ENCODE measurements at places on chromosomes 13 and 19. TPM values are rescaled to one million over a fixed set of nuclear protein-coding genes. Genes with fewer than 3 reads are reported as not detected.

GRCh38 chr13:100517728-100518127 is 70.9 kb downstream of the GGACT start:
- H3K27ac ChIP-seq: no peak overlapping the region
- no peaks in the 10 kb centered on the region for H3K36me3 ChIP-seq
- DNase-seq: no peak

- no peaks in the 10 kb centered on the region for H3K36me3 ChIP-seq
- no peaks in the 10 kb centered on the region for H3K4me1 ChIP-seq
- H3K27me3 ChIP-seq: no peaks in the 10 kb centered on the region
- H3K27ac ChIP-seq: no peak overlapping the region
- H3K4me3 ChIP-seq: no peak overlapping the region
Measured at GRCh38 chr13:112647256-112647655, 42.6 kb upstream of the ATP11A start.

DNA sequence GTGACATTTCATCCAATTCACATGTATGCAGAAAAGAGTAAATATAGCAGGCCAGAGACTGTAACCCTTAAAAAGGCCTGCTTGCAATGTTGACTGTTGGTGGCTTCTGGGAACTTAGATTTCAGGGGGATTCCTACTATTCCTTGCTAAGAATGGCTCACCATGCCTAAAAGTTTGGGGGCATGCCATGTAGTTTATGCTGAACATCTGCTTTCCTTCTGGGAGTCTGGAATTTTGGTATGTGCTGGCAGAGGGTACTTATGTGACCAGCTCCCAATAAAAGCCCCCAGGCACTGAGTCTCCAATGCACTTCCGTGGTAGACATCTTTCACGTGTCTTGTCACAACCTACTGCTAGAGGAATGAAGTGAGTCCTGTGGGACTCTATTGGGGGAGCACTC is 88.4 kb upstream of the PCDH8 start:
- H3K27me3 ChIP-seq: no peaks in the 10 kb centered on the region
- no peak overlapping the region for H3K27ac ChIP-seq
- H3K4me1 ChIP-seq: no peaks in the 10 kb centered on the region
- H3K36me3 ChIP-seq: no peaks in the 10 kb centered on the region
- H3K4me3 ChIP-seq: no peak overlapping the region

The SIRT6 gene
- total RNA-seq: 25.2 TPM

The PDX1 gene
- total RNA-seq: not detected

DNA sequence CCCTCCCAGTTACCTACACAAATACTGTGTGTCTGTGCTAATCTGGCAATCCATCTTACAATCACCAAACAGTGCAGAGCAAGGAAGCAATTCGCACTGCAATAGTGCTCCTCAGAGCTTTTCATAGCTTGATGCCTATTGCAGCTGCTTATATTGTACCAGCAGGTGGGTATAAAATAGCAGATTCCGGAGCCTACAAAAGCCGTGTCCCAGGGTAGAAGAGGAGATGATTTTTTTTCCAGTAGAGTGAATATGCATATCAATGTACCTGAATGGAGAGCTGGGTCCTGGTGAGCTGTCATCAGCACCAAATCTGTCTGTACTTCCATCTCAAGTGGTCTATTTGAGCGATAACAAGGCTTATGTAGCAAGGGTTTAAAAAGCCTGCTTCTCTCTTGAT is 668.4 kb downstream of the DIAPH3 start:
- no peaks in the 10 kb centered on the region for H3K4me1 ChIP-seq
- H3K27ac ChIP-seq: no peak overlapping the region
- H3K36me3 ChIP-seq: no peaks in the 10 kb centered on the region
- H3K4me3 ChIP-seq: no peak overlapping the region
- DNase-seq: no peak

DNA sequence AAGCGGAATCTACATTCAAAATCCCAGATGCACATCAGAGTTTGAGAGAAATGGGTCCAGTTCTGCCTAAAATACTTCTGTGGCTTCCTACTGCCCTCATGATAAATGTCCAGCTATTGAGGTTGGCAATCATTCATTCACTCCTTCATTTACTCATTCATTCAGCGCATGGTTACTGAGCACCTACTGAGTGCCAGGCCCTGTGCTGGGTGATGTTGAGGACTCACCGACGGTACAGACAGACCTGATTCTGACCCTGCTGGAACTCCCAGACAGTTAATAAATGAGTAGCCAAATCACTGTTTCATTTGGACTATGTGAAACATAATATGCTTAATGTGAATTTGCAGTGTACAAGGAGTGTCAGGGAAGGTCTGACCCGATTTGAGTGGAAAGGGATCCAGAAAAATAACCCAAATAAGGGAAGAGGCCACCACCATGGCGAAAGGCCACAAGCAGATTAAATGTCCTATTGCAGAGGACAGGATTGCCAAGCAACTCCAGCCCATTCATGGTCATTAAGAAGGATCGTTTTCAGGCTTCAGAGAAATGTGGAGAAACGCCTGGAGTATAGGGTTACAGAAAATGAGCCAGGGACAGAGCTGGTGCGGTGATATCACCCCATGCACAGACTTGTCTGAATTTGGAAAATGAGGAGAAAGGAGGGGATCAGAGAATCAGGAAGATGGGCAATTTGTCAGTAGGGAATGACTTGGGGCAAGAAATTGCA is 20.5 kb downstream of the DYRK1B start:
- no peak overlapping the region for H3K4me3 ChIP-seq
- H3K27me3 ChIP-seq: no peaks in the 10 kb centered on the region
- H3K27ac ChIP-seq: no peak overlapping the region
- no peaks in the 10 kb centered on the region for H3K4me1 ChIP-seq
- no peaks in the 10 kb centered on the region for H3K36me3 ChIP-seq

- H3K27me3 ChIP-seq: no peaks in the 10 kb centered on the region
- no peak overlapping the region for H3K27ac ChIP-seq
- no peak for DNase-seq
- no peak overlapping the region for H3K4me3 ChIP-seq
- no peaks in the 10 kb centered on the region for H3K36me3 ChIP-seq
Measured at GRCh38 chr13:40271271-40271885, 395.1 kb downstream of the FOXO1 start.
